ENCODE measurements at places on chromosomes 7 and 10.

- no peak for DNase-seq
These were observed 968 bp downstream of the NOLC1 start for GRCh38 chr10:102153093-102153620.

GRCh38 chr7:66950311-66950710, 29.3 kb downstream of the TMEM248 start:
- DNase-seq = no peak

DNA sequence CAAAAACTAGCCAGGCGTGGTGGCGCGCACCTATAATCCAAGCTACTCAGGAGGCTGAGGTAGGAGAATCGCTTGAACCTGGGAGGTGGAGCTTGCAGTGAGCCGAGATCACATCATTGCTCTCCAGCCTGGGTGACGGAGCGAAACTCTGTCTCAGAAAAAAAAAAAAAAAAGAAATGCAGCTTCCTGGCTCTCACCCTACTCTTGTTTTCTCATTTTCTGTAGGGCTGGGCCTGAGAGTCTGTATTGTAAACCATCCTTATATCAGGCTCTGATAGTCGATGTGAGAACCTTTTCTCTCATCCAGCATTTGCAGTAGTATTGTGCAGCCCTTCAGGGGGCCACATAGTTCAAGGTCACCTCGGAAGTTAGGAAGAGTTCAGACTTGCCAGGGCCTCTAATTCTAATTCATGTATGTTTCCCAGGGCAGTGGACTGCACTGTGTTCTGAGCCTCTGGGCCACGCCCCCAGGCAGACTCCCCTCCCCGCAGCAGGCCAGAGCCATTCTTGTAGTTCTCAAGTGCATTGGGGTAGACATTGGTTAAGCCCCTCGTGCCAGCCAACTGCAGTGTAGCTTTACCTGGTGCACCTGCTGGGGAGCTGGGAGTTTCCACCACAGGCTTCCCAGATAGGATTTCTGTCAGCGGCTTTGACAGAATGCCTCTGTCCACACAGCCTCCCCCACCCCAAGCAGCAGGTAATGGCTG, 38.3 kb upstream of the PDCD4 start:
- DNase-seq = no peak

- DNase-seq = no peak
These were observed 740 bp downstream of the ANXA7 start for GRCh38 chr10:73413108-73413527.

- DNase-seq = no peak
These were observed 370.0 kb upstream of the AUTS2 start for GRCh38 chr7:69228212-69228811.

DNA sequence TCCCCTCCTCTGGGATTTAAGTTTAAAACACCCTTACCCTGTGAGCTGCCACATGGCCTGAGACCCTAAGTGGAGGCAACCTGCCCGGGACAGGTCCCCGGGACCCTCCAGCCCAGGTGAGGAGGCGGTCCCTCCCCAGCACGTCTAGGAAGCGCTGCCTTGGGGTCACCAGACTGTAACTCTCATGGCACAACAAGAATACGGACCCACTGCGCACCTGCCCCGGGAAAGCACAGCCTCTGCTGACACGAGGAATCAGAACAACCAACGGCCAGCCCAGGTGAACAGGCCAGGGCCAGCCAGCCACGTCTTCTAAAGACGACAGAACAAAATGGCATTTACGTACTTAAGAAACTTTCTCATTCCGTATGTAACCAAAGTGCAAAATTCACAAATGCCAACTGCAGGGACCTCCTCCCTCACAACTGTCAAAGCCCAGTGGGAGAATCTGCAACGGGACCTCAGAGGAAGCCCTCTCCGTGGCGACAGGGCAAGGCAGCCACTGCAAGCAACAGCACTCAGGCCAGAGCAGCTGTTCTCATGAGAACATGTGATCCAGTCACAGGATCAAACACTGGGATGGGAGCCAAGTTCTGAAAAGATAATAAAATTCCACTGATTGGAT, 208.4 kb downstream of the DIP2C start:
- no peak for DNase-seq

DNA sequence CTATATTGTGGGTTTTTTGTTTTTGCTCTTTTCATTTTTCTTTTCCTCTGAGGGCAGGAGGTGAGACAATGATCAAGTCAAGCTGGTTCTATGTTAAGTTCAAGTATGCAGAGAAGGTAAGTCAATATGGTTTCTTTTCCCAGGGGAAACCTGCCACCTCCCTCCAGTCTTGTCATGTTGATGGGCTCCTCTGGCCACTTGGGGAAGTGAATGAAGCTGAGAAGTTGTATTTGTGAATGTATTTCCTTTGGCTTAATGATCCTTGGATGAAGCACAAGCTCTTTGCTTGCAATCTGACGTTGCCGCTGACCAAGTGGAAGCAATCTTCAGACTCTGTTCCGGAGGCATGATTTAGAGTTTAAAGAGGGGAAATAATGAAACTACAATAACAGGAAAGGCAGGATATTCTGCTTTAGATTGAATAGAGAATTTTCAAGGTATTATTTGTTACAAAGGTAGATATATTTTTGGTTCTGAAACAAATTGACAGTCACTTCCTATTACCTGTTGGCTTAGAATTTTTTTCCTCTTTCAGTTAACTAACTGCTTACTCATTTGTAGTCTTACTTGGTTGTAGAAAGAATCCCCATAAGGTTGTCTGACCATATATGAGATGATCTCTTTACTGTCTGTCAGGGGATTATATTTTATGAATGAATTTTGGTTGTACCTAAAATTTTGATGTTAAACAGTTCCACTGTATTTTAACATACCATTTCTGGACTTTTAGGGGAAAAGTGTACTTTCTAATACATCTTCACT, 369.6 kb downstream of the AUTS2 start:
- DNase-seq = no peak

- DNase-seq = no peak
These were observed 430.5 kb downstream of the MDFIC start for GRCh38 chr7:115352375-115352774.

- no peak for DNase-seq
These were observed 42.4 kb downstream of the CRCP start for GRCh38 chr7:66157060-66157459.

GRCh38 chr10:92822060-92822634, 26.2 kb upstream of the EXOC6 start:
- DNase-seq = no peak

DNA sequence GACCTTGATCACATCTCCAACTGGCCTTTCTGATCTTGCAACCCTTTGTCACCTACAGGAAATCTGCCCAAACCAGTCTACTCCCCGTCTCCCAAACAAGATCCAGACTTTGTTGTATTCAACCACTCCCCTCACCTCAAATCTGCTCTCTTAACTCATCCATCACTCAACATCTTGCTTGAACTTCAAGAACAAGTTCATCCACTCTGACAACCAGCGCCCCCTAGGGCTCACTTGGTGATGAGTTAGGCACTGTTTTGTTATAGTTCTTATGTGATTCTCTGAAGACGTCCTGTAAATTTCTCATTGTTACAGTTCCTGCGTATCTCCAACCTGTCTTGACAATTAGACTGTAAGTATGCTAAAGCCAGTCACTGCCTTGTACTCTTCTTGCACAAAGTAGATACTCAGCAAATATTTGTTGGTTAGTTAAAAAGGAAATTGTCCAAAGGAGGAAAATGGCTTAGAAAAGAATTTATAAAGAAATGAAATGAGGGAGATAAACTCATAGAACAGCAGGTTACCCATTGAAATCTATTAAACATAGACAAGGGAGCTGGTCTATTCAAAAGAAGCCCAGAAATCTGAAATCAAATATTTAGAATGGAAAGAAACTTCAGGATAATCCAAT, 5.3 kb downstream of the FRMD4A start:
- no peak for DNase-seq

DNA sequence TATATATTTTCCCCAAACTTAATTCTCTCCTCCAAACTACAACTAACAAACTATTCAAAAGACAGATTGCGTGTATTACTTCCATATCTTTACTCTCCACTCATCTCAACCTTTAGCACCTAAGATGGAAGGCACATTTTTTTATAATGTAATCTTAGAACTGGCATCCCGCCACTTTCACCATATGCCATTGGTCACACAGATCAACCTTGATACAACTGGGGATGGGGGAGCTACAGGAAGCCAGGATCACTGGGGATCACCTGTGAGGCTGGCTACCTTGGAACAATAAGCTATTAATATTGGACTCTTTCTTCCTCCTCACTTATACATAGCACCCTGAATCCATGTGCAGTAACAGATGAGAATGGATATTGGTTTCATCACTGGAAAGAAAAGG, 469.6 kb upstream of the LRRN3 start:
- no peak for DNase-seq

DNA sequence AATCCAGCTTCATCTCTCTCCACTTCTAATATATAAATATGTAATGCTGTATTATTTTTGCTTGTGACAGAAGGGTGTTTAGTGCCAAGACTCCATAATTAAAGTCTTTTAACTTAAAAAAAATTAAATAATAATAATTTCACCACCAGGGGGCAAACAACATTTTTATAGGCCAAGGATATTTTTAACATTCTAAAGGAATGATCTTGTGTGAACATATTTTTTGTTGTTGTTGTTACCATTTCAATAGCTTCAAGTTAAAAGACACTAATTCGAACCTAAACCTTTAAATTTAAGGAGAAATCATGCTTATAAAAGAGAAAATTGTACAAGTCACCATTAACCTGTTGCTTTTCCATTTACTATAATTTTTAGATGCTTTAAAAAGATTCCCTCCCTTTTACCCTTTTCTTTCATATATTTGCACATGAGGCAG, 7.5 kb upstream of the DNAJC1 start:
- DNase-seq = no peak

- no peak for DNase-seq
These were observed 49.7 kb upstream of the TARP start for GRCh38 chr7:38323156-38323555.

DNA sequence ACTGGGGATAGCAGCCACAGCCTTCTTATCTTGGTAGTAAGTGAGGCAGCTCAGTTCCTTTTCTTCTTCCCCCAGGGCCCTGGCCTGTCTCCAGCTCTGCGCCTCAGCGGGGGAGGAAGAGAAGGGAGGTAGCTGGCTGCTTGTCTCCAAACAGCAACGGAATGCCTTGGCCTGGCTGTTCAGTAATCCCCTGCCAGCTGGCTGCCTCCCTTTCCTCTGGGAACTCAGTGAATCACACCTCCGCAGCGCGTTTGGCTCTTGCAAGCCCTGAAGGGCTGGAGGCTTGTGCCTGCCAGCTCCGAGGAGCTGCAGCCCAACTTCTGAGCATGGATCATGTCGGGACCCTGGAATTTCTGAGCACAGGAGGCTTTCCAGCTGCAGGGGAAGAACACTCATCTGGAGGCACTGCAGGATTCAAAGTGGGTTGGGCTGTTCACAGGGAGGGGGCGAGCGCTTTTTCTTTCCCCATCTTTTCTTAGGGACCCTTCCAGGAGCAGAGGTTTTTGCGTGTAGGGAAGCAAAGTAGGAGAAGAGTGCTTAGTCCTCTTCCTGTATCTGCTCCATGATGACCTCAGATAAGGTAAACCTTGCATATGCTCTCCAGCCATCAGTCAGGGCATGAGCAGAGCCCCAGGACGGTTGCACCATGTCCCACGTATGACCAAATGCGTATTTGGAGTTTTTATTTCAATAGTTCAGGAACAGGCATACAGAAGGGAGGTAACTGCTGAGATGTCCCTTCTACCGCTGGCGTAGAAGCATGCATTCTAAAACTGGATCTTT, 253.2 kb upstream of the INHBA start:
- peak; percentile 92 for DNase-seq

GRCh38 chr10:73296946-73297345, 44.5 kb upstream of the MRPS16 start:
- DNase-seq = no peak

DNA sequence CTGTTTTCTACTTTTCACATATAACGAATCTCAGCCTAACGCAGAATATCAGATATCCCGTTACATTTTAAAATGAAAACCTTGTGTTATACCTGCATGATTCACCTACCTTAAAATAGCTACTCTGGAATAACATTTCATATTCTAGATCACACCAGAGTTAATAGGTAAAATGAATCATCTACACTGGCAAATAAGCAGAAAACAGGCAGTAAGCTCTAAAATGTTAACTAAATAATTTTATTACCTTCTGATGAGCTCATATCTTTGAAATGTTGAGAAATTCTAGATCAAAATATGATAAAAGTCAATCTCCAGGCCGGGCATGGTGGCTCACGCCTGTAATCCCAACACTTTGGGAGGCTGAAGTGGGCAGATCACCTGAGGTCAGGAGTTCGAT, 71.3 kb downstream of the CPEB3 start:
- no peak for DNase-seq

- DNase-seq = no peak
These were observed 211.7 kb downstream of the DKK1 start for GRCh38 chr10:52525761-52526160.

- peak; percentile 83 for DNase-seq
These were observed 3.4 kb downstream of the CAV1 start for GRCh38 chr7:116528008-116528789.

- DNase-seq = no peak
These were observed 16.6 kb downstream of the ADGRA1 start for GRCh38 chr10:133104068-133104962.

All from heart left ventricle (tissue), 16 donors.